ENCODE measurements at places on chromosomes 1 and 21.

DNA sequence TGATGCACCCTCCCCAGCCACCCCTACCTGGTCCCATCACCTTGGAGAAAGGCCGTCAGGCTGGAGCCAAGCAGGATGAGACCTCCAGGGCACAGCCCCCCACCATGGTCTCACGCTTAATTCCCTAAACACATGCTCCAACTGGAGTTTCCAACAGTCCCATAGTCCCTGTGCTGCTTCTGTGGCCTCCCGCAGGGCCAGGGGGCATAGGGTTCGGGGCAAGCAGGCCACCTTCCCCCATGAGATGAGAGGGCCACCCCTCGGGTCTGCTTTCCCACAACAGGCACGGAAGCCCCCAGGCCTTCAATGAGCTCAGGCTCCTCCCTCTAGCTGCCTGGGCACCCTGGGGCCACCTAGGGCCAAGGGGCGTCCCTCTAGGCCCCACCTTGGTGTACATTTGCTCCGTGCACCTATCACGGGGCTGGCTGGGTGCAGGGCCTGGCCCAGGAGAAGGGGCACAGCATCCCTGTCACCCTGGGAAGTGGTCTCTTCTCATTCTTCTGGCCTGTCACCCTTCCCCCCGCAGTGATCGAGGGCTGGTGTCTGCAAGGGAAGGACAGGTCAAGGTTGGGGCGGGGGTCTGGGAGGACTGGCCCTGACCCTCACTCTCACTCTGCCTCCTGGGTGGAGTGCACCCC is 42.4 kb downstream of the TRIM11 start:
- no peak for DNase-seq

DNA sequence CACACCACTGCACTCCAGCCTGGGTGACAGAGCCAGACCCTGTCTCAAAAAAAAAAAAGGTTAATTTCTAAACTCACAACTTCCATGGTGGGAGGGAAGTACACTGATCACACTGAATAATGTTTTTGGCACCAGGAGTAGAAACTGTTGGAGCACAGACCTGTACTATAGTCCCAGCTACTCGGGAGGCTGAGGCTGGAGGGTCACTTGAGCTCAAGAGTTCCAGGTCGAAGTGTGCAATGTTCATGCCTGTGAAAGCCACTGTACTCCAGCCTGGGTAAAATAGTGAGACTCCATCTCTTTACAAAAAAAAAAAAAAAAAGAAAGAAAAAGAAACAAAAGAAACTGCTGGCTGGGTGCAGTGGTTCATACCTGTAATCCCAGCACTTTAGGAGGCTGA is 35.3 kb downstream of the TMEM50B start:
- DNase-seq = no peak

GRCh38 chr1:19476450-19477190 is 8.7 kb downstream of the CAPZB start:
- DNase-seq = no peak

GRCh38 chr1:36384542-36385409 is 948 bp downstream of the STK40 start:
- DNase-seq = no peak

DNA sequence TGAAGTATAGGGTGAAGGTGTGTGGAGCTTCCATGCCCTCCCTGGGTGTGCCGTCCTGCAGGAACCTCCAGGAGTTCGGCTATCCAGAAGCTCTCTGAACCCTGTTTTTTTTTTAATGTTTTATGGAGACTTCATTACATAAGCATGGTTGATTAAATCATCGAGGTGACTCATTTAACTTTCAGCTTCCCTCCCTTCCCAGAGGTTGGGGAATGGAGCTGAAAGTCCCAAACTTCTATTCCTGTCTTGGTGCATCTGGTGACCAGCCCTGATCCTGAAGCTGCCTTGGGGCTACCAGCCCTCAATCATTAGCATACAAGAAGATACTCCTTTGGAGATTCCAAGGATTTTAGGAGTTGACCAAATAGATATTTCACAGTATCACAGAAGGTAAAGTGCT is 9.5 kb downstream of the RRP15 start:
- no peak for DNase-seq

DNA sequence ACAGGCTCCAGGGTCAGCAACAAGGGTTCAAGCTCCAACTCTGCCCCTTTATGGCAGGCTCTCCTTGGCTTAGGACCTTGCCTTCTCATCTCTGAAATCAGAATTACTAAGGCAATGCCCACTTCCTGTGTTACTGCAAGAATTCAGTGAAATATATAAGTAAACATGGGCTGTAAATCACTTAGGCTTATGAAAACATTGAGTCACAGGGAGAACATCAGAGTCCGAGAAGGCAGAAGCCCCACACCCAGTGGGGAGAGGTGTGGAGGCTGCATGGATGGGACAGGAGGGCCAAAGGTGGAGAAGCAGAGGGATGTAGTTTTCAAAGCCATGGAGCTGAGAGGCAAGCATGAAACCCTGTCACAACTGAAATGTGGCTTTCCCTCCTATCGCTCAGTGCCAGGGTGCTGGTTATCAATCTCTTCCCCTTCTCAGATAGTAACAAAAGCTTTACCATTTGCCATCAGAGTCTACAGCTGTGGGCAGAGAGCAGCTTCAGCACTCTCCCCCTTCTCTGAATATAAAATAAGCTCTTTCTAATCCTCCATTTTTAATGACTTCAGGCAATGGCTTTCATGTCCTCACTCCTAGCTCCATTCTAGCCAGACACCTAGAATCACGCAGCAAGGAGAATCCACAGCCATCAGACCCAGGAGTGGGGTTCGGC is 3.4 kb downstream of the RGS8 start:
- DNase-seq = no peak

Data from stimulated activated CD4-positive, alpha-beta T cell treated with anti-CD3 and anti-CD28 coated beads, Interleukin-15, amount 100 ng/mL, for 1 hour (primary cell).